ENCODE measurements at places on chromosomes 6 and 20.

GRCh38 chr6:1042583-1043457 lies 269.1 kb upstream of the FOXQ1 start:
- DNase-seq: no peak

GRCh38 chr6:3023663-3024483 lies 24.2 kb downstream of the NQO2 start:
- DNase-seq: peak; percentile 80

DNA sequence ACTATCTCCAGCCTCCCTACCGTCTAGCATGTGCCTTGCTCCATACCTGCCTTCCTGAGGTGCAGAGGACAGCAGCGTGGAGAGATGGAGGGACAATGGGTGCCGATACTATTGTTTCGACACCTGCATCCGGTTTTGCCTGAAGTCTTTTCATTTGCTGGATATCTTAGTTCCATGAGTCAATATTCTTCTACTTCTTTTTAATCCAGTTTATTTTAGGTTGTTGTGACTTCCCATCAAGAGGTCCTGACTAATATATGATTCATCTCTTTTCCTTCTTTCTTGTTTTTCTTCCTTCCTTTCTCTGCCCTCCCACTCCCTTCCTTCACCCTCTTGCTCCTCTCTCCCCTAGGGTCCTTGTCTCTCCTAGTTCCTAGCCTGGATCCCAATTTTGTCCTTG lies 91.4 kb downstream of the CDH26 start:
- DNase-seq: no peak

GRCh38 chr6:71967436-71967835 lies 81.1 kb downstream of the RIMS1 start:
- no peak for DNase-seq
